T-helper 1 cell (primary cell): ENCODE measurements at places on chromosomes 3 and 15.

GRCh38 chr3:145333931-145334330 lies 827.1 kb downstream of the PLOD2 start:
- DNase-seq: no peak

- no peak for DNase-seq
These were observed 20.5 kb downstream of the RBPMS2 start for GRCh38 chr15:64754663-64755426.

DNA sequence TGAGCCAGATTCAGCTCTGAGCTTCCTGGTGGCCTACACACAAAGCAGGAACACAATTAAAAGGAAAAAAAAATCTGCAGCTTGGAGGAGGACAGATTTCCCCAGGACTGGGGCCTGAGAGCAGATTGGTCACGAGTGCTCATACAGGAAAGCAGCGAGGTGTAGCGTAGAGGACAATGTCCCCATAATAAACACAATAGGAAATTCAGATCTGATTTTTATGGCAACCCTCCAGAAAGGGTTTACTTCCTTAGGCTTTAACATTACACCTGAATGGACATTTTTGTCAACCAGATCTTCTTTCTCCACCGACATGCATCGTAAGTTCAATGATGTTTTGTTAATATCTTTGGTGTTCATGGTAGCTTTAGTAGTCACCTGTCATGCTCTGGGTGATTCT lies 23.3 kb downstream of the SLC6A20 start:
- DNase-seq: no peak

- DNase-seq: no peak
These were observed 60.1 kb upstream of the SPRED1 start for GRCh38 chr15:38192496-38192895.

- DNase-seq: no peak
These were observed 211.7 kb upstream of the GADL1 start for GRCh38 chr3:31106204-31106603.

GRCh38 chr3:155217591-155217990 lies 75.9 kb downstream of the STRIT1 start:
- no peak for DNase-seq

DNA sequence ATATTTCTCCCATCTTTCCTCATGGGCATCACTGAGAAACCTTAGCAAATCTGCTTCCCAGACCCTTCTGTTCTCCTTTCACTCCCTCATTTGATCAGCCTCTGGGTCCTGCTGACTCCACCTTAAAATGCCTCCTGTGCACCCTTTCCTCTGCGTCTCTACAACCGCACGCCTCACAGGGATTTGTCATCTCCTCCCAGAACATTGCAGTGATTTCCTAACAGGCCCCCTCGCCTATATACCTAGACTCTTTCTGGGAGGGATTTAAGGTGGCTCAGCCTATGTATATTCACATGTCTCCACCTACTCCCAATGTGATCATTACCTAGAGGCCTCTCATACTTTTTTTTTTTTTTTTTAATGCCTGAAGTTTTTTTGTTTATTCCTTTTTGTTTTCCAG lies 69.2 kb downstream of the LIPC start:
- DNase-seq: no peak

GRCh38 chr15:47959617-47960413 lies 161.0 kb upstream of the SLC24A5 start:
- no peak for DNase-seq

DNA sequence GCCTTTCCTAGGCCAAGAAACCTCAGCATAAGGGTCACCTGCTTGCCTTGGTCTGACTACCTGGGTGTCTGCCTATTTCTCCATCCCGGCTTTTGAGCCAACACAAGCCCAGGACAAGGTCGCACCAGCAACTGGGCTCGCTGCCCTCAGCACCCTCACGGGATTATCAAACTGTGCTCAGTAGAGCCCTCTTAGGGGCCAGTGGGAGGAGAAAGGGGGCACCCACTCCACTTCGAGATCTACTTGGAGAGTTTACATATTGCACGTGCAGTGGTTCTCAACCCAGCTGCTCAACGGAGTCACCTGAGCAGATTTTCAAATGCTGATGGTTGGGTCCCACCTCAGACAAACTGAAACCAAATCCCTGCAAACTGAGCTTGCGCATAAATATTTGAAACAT lies 31.1 kb downstream of the TSPAN3 start:
- no peak for DNase-seq

DNA sequence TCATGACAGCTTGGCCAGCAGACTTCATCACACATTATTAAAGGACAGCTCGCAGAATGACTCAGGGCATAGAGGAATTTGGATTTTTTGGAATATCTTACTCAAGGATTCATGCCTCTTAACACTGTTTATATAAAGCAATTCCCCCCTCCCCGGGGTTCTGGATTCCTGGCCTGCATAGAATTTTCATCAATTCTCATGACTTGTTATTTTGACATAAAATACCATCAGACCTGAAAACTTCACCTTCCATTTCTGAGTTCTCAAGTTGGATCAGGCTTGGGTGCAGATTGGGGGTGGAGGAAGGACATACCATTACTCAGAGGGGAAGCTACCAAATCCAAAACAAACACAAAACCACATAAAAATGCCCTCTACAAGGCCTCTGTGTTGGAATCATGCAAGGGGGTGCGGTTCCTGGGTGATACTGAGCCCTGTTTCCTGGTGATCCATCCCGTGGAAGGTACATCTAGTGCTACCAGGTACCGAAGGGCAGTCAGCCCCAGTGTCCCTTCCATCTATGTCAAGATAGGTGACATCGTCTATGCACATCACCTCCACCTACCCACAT lies 95.3 kb downstream of the DAPK2 start:
- DNase-seq: no peak

DNA sequence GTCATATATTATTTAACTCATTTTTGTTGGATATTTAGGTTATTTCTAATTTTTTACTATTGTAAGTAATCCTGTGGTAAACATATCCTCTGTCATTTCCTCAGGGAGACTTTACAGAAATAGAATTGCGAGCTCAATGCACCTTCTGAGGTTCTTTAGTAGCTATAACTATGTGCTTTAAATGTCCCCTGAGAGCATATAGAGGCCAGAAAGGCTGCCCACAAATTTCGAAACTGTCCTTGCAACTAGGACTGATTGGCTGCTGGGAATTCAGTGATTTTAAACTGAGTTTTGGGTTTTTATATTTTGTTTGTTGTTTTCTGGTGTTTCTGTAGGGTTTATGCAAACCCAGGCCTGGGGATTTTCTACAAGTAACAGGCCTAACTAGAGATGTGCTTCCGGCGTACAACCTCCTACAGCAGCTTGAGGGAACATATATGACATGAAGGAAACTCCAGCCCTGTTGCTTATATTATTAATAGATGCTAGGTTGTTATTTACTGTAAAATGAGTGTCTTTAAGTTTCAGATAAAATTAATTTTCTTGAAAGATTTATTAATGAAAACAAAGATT lies 29.1 kb upstream of the P4HTM start:
- DNase-seq: no peak
